ENCODE measurements at places on chromosomes 16 and 17.

- no peaks in the 10 kb centered on the region for H3K36me3 ChIP-seq
- no peak overlapping the region for H3K4me3 ChIP-seq
- H3K27ac ChIP-seq: no peak overlapping the region
- DNase-seq: no peak
Measured at GRCh38 chr17:78534492-78535272, 42.5 kb downstream of the DNAH17 start.

GRCh38 chr16:58510776-58511628 lies 4.3 kb upstream of the SETD6 start:
- peaks cover 29% of the 10 kb centered on the region for H3K27me3 ChIP-seq
- peaks cover 18% of the 10 kb centered on the region for H3K4me1 ChIP-seq
- H3K4me3 ChIP-seq: no peak overlapping the region
- H3K27ac ChIP-seq: no peak overlapping the region
- no peaks in the 10 kb centered on the region for H3K36me3 ChIP-seq
- DNase-seq: no peak

GRCh38 chr17:14873540-14873939 lies 391.6 kb downstream of the PMP22 start:
- no peak for DNase-seq
- no peak overlapping the region for H3K4me3 ChIP-seq
- H3K4me1 ChIP-seq: no peaks in the 10 kb centered on the region
- no peak overlapping the region for H3K27ac ChIP-seq

DNA sequence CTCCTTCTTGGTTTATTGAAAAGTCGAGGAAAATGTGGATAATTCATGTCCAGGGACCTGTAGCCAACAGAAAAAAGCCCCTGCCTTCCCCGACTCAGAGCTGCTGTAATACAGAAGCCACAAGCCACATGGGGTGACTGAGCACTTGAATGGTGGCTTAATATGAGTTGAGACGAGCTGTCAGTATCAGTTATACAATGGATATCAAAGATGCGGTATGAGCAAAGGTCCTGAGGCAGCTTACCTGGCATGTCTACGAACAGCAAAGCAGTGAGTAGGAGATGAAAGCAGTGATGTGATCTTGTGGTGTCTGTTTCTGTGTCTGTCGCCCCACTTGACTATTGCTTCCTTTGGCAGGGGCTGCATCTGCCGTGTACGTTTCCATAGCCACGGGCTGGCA lies 12.2 kb upstream of the RMI2 start:
- H3K36me3 ChIP-seq: no peaks in the 10 kb centered on the region
- peaks cover 15% of the 10 kb centered on the region for H3K4me1 ChIP-seq
- H3K4me3 ChIP-seq: no peak overlapping the region
- H3K27ac ChIP-seq: no peak overlapping the region

DNA sequence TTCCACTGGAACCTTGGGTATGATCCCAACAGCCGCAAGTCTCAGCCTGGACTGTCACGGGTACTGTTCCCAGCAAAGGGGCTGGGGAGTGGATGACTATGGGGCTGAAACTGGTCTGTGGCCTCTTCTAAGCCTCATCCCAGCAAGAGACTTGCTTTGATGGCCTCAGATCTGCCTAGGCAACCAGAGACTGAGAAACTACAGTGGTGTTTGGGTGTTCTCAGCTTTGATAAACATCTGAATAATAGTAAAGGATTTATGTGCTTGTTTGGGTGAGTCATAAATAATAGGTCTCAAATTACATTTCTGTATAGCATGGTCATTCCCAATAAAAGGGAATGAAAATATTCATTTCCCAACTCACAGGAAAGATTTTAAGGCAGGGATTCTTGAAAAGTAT lies 30.2 kb upstream of the ULK2 start:
- no peaks in the 10 kb centered on the region for H3K27me3 ChIP-seq
- H3K4me3 ChIP-seq: no peak overlapping the region
- H3K4me1 ChIP-seq: no peaks in the 10 kb centered on the region
- no peak for DNase-seq
- peaks cover 30% of the 10 kb centered on the region for H3K36me3 ChIP-seq

DNA sequence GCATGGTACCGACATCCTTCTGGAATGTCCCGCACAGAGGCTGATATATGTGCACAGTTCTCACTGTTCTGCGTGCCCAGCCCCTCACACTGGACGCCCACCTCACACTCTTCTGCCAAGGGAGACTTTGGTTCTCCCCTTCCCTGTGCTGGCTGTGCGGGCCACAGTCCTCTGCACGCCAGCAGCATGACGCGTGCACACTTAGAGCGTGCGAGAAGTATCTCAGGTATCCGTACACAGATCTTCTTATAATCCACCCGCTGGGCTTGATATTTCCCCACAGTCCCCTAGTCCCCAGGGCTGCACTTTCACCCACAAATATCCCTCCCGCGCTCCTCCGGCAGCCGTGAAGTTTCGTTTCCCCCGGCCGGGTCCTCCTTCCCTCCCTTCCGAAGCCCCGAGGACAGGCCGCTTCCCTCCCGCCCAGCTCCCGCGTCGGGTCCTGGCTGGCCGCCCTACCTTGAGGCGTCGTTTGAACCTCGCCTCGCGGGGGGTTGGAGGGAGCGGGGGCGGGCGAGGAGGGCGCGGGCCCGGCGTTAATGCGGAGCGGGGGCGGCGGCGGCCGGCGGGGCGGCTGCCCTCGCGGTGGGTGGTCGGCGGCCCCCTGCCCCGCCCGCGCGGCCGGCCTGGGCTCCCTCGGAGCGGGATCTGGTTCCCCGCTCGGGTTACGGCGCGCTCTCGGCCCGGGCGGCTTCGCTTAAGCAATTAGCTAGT lies 5.0 kb upstream of the FOXF1 start:
- peaks cover 94% of the 10 kb centered on the region for H3K27me3 ChIP-seq
- no peak for DNase-seq
- peak overlapping the region; percentile 73 for H3K4me3 ChIP-seq
- no peaks in the 10 kb centered on the region for H3K36me3 ChIP-seq
- H3K4me1 ChIP-seq: peaks cover 34% of the 10 kb centered on the region
- peak overlapping the region; percentile 99 for H3K27ac ChIP-seq

All from stomach (tissue), 19 donors.